ENCODE measurements at places on chromosomes 1 and 21.
A peak's percentile ranks its signal among the peaks of the same experiment; 100 is the strongest.

DNA sequence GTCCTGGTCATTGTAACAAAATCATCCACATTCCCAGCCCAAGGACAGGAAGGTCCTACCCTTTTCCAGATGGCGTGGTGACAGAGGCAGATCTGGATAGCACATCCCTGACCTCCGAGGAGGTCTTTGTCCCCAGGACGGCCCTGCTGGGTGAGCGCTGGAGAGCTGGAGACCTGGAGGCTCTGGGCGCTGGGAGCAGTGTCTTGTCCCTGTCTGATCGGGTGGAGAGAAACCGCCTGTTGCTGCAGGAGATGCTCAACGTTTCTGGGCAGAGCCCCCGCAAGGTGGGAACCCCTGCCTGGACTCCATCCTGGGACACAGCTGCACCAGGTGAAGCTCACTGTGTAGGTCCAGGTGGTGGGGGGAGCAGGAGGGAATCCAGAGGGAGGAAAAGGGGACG is 4.1 kb downstream of the KIAA1614 start:
- no peak for DNase-seq

- peak; percentile 60 for DNase-seq
Observed at GRCh38 chr1:173477286-173478093, at the start of gene PRDX6. PRDX6 (plus strand) TSS chr1:173477335; CDS start chr1:173477398, 63 bp downstream.

- DNase-seq, result no peak
Observed at GRCh38 chr1:99659755-99660210, 13.9 kb downstream of the PALMD start.

GRCh38 chr1:182143825-182144645 is 82.5 kb upstream of the ZNF648 start:
- DNase-seq, result peak; percentile 75

DNA sequence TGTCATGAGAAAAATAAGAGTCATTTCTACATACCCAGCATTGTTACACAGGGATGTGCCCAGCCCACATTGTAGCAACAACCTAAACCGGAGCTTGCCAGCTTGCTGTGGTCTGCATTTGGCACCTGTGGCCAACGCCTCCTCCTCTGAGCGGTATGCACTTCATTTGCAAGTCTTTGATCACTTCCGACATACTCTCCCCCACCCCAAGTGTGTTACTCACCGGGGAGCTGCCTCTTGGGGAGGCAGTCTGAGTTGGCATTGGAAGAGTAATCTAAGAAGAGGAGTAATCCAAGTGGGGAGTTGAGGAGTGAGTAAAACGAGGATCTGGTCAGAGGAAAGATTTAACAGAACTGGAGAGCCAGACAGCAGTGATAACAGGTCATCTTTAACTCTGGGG is 3.8 kb downstream of the BCL9 start:
- no peak for DNase-seq

DNA sequence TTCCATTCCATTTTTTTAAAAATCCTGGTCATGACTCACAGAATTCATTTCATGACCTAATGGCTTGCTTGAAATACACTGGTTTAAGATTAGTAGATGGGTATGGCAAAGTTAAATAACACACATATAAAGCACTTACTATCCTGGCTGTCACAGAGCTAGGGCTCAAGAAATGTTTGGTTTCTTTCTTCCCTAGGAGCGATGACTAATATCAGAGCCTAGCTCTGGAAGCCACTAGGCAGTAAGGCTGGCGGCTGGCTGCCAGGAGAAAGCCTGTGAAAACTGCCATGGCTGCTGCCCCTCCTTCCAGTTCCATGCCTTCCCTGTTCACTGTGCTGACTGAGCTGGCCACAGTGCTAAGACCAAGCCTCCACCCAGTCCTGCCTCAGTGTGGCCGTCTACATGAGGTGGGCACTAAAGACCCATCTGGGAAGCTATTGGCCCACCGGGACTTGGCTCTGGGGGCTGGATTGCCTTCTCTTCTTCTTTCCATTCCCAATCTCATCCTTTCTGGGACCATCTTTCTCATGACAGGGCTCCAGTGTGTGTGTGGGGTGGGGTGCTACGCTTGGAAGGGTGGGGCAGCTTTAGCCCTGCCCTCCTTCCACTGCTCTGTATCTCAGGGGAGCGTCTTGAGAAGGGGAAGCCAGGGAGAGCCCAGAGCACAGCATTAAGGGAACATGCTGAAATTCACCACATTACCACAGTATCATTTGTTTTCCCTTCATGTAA is 10.8 kb upstream of the ASCL5 start:
- no peak for DNase-seq

DNA sequence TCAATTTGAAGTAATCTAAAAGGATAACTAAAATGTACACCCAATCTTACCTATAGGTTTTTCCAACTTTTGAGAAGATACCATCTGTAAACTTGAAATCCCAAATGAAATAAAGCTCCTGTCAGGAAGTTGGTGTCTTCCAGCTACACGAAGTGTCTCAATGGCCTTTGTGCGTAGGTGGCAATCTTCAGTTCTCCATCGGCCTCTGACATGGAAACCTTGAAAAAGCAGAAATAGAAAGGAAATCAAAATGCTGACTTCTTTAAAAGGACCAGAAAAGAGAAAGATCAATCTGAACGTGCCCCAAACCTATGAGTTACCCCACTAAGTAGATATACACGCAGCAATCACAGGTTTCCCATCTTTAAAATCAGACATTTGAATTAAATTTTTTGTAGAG is 10.0 kb downstream of the MKNK1 start:
- DNase-seq, result no peak

DNA sequence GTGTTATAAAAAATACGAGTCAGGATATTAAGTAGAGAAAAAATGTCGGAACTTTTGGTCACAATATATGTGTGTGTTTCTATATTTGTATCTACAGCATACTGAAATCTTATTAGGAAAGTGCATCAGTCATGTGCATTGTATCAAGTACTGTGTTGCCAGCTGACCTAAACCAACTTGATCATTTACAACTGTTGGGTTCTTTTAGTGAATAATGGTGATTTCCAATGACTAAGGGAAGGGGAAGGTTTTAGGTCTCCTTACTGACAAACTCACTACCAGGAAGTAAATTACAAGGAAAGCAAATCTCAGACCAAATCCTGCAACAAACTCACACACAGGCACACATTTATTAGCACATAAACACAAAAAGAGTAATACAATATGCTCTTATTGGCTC is 142.7 kb downstream of the TSEN15 start:
- DNase-seq, result no peak

DNA sequence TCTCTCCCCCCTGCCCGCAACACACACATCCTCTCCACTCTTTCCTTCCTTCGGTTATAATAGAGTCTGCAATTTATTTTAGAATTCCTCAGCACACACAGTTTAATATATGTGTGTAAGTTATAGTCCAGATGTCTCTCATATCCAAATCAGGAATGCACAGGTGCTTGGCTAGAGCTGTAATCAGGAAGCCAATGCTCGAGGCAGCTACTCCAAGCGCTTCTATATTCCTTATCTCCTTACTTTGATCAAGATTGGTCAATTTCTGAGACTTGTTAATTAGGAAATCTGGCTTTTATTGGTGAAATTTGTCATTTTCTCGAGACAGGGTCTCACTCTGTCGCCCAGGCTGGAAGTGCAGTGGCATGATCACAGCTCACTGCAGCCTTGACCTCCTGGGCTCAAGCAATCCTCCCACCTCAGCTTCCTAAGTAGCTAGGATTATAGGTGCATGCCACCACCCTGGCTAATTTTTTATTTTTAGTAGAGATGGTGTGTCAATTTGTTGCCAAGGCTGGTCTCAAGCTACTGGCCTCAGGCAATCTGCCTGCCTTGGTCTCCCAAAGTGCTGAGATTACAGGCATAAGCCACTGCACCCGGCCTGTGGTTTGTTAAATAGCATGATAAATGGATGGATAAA is 27.7 kb downstream of the RPL5 start:
- DNase-seq, result no peak

GRCh38 chr1:10867138-10867721 is 70.8 kb upstream of the CASZ1 start:
- DNase-seq, result no peak

GRCh38 chr1:9561429-9561828 is 22.2 kb downstream of the SLC25A33 start:
- no peak for DNase-seq

DNA sequence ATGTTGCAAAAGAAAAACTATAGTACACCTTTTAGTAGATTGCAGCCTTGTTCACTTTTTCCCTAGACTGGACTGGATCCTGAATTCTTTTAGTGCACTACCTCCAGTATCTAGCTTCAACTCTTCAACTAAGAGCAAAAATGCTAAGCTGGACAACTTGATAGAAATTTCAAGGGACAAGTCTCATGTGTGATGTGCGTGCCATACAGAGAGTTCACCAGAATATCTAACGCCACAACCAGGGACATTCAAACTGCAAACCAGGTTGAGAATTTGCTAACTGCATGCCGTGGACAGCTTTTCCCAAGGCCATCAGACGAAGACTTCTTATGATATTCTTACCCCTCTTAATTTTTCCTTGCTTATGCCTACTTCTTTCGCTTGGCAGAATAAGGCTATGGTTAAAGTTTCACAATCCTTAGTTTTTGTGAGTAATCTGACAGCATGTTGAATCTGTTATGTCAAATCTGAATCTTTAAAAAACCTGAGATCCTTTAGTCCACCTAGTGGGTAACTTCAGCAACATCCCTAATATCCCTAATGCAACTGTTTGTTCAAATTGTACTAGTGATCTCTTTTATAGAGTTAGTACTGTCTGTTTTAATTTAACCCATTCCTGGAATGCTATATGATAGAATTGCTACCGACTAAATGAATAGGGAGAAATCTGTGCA is 66.4 kb downstream of the DDAH1 start:
- no peak for DNase-seq

DNA sequence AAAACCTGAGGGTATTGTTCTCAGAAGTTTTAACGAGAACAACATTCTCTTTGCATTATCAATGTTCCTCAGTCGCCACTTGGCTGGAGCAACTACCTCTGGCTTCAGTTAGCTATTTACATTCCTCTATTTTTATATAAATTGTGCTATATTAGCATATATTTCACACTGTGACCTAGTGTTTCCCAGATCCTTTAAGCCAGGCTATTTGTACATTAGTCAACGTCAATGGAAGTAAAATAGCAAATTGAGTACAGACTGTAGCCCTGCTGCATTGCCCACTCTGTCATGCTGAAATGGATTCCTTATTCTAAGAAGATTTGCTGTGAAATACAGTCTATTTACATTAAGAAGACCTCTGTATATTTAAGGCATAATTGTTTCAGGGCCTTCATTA is 213.8 kb downstream of the ROR1 start:
- no peak for DNase-seq

GRCh38 chr1:39727221-39727931 is 11.3 kb upstream of the PPIE start:
- no peak for DNase-seq

DNA sequence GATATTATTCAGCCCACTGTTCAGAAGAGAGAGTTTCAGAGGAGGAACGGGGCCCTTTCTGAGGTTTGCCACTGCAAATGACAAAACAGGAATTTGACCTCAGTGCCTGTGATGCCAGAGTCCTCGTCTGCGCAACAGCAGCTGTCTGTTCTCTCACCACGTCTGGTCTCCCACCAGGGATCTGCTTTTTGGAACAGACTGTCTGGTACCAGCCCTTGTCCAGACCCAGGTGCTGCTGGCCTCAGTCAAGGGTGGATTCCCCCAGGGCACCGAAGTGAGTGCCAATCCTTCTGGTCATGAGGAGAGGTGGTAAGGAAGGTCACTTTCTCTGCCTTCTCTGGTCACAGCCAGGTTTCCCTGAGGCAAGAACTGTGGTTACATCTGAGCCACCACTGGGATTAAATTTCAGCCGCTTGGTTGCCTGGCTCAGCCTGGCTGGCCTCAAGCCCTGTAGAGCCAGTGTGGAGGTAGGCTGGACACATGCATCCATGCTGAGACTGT is 2.3 kb upstream of the BCAN start:
- DNase-seq, result no peak

DNA sequence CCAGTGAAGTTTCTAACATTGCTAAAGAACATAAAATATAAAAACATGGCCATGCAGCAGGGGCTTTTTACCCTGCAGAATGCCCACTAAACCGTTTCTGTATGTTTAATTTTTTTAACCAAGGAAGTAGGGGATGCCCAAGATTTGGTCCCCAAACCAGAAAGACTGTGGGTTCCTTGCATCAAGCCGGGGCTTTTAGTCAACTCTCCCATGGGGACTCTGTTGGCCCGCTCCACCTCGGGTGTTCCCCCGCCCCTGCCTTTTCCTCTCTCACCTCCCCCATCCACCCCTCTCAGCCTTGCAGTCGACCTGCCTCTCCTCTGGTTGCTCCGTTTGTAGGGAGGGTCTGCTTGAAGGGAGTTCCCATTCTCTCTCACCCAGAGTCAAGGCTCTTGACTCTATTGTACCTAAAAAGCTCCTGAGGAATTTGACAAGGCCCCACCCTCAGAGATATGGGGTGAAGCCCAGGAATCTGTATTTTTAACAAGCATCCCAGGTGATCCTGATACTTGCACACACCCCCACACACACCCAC is 117.5 kb downstream of the TOMM20 start:
- no peak for DNase-seq

GRCh38 chr1:37177230-37177864 is 143.0 kb upstream of the GRIK3 start:
- DNase-seq, result no peak

- DNase-seq, result no peak
Observed at GRCh38 chr1:46960250-46960649, 19.0 kb upstream of the CYP4A11 start.

DNA sequence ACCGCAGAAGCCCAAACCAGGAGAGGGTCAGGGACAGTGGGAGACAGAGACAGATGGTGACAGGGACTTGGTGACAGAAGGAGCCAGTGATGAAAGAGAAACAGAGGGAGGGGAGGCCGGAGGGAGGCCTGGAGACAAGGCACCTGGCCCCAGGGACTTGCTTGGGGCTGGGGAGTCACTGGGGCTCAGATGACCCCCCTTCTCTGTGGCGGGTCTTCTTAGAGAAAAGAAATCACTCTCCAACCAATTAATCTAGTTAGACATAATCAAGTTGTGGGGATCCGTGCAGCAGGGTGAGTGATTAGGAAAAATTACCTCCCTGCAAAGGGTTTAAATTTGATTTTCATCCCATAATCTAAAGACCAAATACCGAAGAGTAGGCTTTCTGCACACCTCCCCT is 519.8 kb downstream of the PTPRU start:
- DNase-seq, result no peak

GRCh38 chr1:221256773-221257172 is 377.5 kb downstream of the HLX start:
- DNase-seq, result no peak

GRCh38 chr21:26490771-26491170 is 82.3 kb downstream of the CYYR1 start:
- DNase-seq, result no peak
